ENCODE measurements at places on chromosomes 11 and 22. TPM values are rescaled to one million over a fixed set of nuclear protein-coding genes. Genes with fewer than 3 reads are reported as not detected.

DNA sequence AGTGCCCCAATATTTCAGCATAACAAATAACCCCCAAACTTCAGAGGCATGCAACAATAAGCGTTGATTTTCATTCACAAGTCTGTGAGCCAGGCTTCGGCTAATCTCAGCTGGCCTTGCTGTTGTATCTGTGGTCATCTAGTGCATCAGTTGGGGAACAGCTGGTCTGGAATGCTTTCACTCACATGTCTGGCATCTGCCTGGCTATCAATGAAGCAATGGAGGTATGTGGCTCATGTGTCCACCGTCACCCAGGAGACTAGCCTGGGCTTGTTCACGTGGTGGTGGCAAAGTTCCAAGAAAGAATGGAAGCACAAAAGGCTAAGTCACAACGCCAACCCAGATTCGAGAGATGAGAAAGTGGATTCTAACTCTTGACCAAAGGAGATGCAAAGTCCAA lies 304.8 kb upstream of the ISX start:
- H3K27me3 ChIP-seq = no peaks in the 10 kb centered on the region
- no peak overlapping the region for H3K27ac ChIP-seq
- no peak overlapping the region for H3K4me3 ChIP-seq

GRCh38 chr11:110491577-110492320 lies 62.0 kb downstream of the FDX1 start:
- no peaks in the 10 kb centered on the region for H3K4me1 ChIP-seq
- H3K27me3 ChIP-seq = no peaks in the 10 kb centered on the region
- DNase-seq = no peak
- no peak overlapping the region for H3K27ac ChIP-seq

DNA sequence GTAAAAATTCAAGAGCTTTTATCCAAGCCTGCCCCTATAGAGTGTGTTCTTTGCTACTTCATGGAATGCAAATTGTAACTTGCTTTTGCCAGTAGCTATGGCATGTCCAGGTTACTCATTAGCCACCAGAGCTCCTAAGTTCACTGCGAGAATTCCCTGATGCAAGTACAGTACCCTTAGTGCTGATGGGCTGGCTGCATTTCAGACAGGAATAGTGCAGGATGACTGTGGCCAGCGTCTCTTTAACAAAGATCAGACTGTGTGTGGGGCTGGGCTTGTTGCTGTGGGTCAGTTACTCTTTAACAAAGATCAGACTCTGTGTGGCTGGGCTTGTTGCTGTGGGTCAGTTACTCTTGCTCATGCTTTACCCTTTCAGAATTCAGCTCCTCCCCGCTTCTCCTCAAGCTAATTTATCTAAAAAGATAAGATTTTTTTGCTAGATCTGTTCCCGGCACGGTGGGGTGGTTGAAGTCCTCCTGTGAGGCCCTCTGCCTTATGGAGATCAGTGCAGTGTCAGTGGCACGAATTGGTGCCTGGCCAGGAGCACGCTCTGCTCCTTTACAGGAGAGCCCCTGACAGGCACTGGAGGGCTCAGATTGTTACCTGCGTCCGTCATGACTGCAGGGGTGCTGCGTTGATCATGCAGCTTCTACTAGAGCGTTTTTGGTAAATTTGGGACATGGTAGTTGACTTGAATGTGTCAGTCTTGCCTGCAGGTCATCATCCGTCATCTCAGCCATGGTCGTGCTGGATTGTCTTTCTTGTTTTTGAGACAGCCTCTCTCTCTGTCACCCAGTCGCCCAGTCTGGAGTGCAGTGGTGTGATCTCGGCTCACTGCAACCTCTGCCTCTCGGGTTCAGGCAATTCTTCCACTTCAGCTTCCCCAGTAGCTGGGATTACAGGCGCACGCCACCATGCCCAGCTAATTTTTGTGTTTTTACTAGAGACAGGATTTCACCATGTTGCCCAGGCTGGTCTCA lies 27.0 kb downstream of the AP2A2 start:
- H3K4me3 ChIP-seq = no peak overlapping the region
- H3K27ac ChIP-seq = no peak overlapping the region
- peaks cover 14% of the 10 kb centered on the region for H3K4me1 ChIP-seq
- H3K36me3 ChIP-seq = no peaks in the 10 kb centered on the region

DNA sequence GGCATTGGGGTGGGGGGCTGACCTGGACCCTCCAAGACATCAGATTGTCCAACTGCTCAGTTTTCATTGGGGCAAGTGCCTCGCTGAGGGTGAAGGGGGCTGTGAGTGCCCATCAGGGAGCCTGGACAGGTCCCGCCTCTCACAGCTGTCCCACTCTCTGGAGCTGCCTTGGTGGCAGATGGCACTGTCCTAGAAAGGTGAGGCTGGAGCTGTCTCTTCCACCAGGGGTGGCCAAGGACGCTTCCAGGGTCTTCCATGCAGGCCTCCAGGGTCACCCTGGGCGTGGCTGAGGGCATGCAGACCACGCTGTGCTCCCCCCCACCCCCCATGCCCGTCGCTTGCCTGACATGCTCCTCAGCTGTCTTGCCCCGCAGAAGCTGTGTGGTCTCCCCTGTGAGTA lies 53.5 kb upstream of the CCDC188 start:
- H3K4me1 ChIP-seq = peaks cover 11% of the 10 kb centered on the region
- no peaks in the 10 kb centered on the region for H3K27me3 ChIP-seq
- H3K36me3 ChIP-seq = no peaks in the 10 kb centered on the region
- no peak for DNase-seq
- peak overlapping the region; percentile 73 for H3K27ac ChIP-seq

GRCh38 chr11:62108971-62109404 lies 14.8 kb upstream of the INCENP start:
- no peaks in the 10 kb centered on the region for H3K27me3 ChIP-seq
- peaks cover 16% of the 10 kb centered on the region for H3K4me1 ChIP-seq
- H3K27ac ChIP-seq = no peak overlapping the region
- H3K4me3 ChIP-seq = no peak overlapping the region

GRCh38 chr11:75386942-75387630 lies 12.2 kb upstream of the RPS3 start:
- H3K4me1 ChIP-seq = no peaks in the 10 kb centered on the region
- no peaks in the 10 kb centered on the region for H3K27me3 ChIP-seq
- DNase-seq = no peak
- no peaks in the 10 kb centered on the region for H3K36me3 ChIP-seq

GRCh38 chr11:114171257-114172054 lies 111.9 kb downstream of the ZBTB16 start:
- H3K27me3 ChIP-seq = no peaks in the 10 kb centered on the region
- no peaks in the 10 kb centered on the region for H3K36me3 ChIP-seq
- peaks cover 95% of the 10 kb centered on the region for H3K4me1 ChIP-seq
- peak overlapping the region; percentile 95 for H3K27ac ChIP-seq

DNA sequence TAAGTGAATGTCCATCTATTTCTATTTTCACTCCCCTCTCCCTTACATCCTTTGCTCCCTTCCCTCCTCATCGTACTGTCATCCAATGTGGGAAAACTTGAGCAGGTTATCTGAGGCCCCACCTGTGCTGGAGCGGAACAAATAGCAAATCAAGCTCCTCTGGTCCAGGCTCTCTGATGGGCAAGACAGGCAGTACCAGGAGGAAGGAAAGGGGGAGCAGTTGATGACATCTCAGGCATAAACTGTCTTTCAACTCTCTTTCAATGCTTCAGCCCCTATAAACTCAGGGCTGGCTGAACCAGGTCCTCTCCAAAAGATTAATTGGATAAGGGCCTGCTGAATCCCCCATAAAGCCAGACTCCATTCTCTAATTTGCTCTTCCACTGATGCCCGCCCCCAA lies 1.5 kb upstream of the CCKBR start:
- no peaks in the 10 kb centered on the region for H3K36me3 ChIP-seq
- H3K4me1 ChIP-seq = peaks cover 6% of the 10 kb centered on the region

DNA sequence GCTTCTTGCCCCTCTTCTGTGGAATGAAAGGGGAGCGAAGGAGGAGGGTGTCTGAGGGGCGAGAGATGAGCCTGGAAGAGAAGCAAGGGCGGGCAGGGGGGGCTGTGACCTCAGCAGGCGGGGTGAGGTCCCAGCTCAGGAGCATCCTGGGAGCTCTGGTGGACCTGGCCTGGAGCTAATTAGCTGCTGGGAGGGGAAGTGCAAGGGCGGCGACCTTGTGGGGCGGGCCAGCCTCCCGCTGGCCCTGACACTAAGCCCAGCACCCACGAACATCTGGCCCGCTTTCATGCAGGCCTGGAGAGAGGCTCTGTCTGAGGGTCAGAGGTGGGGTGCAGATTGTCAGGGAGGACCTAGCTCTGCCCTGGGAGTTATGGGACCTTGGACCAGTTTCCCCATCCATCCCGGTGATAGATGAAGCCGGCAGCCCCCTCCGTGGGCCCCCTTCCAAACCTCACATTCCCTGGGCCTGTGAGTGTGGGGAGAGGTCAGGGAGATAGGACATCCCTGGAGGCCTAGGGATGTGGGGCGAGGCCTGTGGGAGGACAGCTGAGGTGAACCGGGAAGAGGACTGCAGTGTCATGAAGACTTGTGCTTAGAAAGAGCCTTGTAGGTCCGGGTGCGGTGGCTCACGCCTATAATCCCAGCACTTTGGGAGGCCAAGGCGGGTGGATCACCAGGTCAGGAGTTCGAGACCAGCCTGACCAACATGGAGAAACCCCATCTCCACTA lies 28.5 kb upstream of the CD82 start:
- H3K27ac ChIP-seq = no peak overlapping the region
- no peak for DNase-seq
- H3K4me1 ChIP-seq = no peaks in the 10 kb centered on the region
- no peaks in the 10 kb centered on the region for H3K36me3 ChIP-seq
- H3K4me3 ChIP-seq = no peak overlapping the region
- H3K27me3 ChIP-seq = peaks cover 4% of the 10 kb centered on the region

GRCh38 chr22:50112151-50113118 lies 22.6 kb downstream of the MOV10L1 start:
- H3K27me3 ChIP-seq = peaks cover 26% of the 10 kb centered on the region
- H3K4me1 ChIP-seq = no peaks in the 10 kb centered on the region
- H3K27ac ChIP-seq = no peak overlapping the region
- H3K4me3 ChIP-seq = no peak overlapping the region
- no peak for DNase-seq

GRCh38 chr11:18063862-18064434 lies 17.9 kb upstream of the TPH1 start:
- no peak overlapping the region for H3K27ac ChIP-seq
- H3K36me3 ChIP-seq = no peaks in the 10 kb centered on the region
- DNase-seq = no peak
- H3K4me1 ChIP-seq = no peaks in the 10 kb centered on the region
- no peak overlapping the region for H3K4me3 ChIP-seq

- H3K36me3 ChIP-seq = no peaks in the 10 kb centered on the region
- no peak overlapping the region for H3K27ac ChIP-seq
- no peak overlapping the region for H3K4me3 ChIP-seq
Measured at GRCh38 chr22:45197606-45198462, 34.1 kb downstream of the NUP50 start.

- H3K27ac ChIP-seq = no peak overlapping the region
- no peaks in the 10 kb centered on the region for H3K36me3 ChIP-seq
Measured at GRCh38 chr22:36052505-36052941, 23.9 kb upstream of the RBFOX2 start.

DNA sequence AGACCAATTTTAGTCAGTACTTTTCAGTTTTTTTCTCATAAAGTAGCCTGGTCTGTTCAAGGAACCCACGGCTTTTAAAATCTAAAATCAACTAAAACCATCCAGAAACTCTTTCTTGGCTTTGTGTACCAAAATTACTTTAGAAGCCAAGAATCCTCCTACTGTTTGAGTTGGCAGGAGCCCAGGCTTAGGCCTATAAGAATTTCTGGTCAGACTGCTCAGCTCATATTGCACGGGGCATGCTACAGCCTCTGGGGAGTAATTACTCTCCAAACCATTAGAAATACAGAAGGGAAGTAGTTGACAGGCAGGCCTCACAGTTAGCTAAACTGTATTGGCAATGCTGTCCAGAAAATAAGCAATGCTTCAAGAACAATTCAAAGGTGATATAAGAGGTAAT lies 1862.9 kb upstream of the RAG2 start:
- H3K4me3 ChIP-seq = no peak overlapping the region
- no peaks in the 10 kb centered on the region for H3K27me3 ChIP-seq
- H3K27ac ChIP-seq = no peak overlapping the region
- H3K36me3 ChIP-seq = no peaks in the 10 kb centered on the region

DNA sequence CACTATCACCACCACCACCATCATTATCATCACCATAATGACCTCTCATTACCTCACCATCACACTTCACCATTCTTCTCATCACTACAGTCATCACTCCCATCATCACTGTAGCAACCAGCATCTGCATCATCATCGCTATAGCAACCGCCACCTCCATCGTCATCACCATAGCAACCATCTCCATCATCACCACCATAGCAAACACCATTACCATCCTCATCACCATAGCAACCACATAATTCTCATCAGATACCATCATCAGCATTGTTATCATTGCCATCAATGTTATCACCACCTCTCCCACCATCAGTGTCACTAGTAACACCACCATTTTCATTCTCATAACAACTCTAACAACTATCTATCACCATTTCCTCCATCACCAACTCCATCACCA lies 23.1 kb upstream of the CD82 start:
- no peak overlapping the region for H3K4me3 ChIP-seq
- no peaks in the 10 kb centered on the region for H3K4me1 ChIP-seq
- H3K27me3 ChIP-seq = no peaks in the 10 kb centered on the region
- H3K36me3 ChIP-seq = no peaks in the 10 kb centered on the region

GRCh38 chr11:127059286-127059685 lies 58.7 kb upstream of the KIRREL3 start:
- no peaks in the 10 kb centered on the region for H3K27me3 ChIP-seq
- no peaks in the 10 kb centered on the region for H3K4me1 ChIP-seq
- no peak overlapping the region for H3K27ac ChIP-seq
- DNase-seq = no peak
- H3K36me3 ChIP-seq = no peaks in the 10 kb centered on the region

DNA sequence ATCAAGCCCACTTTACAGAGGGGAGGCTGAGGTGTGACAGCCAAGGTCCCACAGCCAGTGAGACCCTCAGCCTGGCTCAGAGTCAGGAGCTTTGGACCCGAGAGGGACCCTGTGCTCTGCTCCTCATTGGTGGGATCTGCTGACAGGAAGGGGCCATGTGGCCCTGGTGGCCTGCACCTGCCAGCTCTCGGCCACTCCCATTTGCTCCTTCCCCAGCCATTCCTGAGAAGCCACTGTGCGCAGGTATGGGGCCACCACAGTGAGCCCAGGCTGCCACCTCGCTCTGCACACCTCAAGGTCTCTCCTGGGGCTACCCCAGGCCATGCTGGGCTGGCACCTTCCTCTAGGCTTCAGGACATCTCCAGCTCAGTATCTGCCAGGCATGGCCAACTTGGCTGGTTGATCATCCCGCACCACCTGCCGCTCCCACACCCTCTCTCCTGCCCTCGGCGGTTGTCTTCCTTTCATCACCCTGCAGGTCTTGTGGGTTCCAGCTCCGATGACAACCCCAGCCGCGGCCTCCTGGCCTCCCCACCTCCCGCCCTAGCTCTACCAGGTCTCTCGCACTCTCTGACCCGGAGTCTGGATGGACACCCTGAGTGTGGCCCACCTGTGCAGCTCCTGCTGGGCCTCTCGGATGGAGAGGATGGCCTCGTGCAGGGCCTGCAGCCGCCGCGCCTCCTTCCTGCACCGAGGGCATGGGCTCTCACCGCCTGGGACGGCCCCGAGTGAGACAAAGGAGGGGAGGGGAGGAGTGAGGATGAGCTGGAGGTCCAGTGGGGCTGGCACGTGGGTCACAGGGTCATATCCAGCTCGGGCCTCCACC lies 32.2 kb upstream of the CARS1 start:
- DNase-seq = peak; percentile 11
- no peak overlapping the region for H3K4me3 ChIP-seq
- H3K27ac ChIP-seq = peak overlapping the region; percentile 37
- no peaks in the 10 kb centered on the region for H3K36me3 ChIP-seq

The POU2F3 gene
- total RNA-seq = not detected

The EFCAB6 gene
- total RNA-seq = 0.07 TPM

The FOLH1 gene
- total RNA-seq = not detected

The TCF20 gene
- total RNA-seq = 13.2 TPM

The TTLL8 gene
- total RNA-seq = not detected

The GNB1L gene
- 5.4 TPM for total RNA-seq

The SLCO2B1 gene
- total RNA-seq = 17.6 TPM

The NCF4 gene
- 1.8 TPM for total RNA-seq

The PIH1D2 gene
- 0.42 TPM for total RNA-seq

Data from gastrocnemius medialis (tissue), 4 donors.